ENCODE measurements at places on chromosomes 1 and 21.

DNA sequence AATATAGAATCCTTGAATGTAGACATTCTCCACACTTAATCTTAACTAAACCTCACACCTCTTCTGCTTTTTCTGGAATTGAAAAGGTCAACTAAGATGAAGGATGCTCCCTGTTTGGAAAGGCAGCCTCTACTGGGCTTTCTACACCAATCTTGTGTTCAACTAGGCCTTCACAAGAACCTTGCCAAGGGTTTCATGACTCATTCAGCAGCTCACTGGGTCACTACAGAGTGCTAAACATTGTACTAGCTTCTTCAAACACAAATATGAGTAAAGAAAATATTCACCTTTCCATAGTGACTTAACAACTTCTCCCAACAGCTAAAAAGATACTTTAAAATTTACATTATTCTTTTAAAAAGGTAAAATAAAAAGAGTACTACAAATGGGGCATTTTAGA, 135.3 kb upstream of the PRMT6 start:
- no peak for DNase-seq

DNA sequence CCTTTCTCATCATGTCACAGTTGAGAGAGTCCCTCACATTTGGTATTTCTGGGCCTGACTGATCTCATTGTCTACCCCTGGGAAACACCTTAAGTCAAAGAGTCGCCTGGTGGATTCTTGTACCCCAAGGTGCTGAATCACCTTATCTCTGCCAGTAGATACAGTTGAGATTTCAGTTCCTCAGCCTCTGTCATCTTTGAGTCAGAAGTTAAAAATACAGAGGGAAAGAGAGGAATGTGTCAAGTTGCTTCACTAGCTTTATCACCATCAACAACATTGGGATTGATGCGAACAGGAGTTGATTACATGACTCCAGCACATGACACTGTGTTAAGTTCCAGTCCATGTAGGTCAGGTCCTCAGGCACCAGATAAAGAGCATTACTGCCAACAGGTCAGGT, 513.0 kb downstream of the NUF2 start:
- DNase-seq = no peak

- no peak for DNase-seq
These were observed 134.2 kb downstream of the NEK7 start for GRCh38 chr1:198291036-198291435.

DNA sequence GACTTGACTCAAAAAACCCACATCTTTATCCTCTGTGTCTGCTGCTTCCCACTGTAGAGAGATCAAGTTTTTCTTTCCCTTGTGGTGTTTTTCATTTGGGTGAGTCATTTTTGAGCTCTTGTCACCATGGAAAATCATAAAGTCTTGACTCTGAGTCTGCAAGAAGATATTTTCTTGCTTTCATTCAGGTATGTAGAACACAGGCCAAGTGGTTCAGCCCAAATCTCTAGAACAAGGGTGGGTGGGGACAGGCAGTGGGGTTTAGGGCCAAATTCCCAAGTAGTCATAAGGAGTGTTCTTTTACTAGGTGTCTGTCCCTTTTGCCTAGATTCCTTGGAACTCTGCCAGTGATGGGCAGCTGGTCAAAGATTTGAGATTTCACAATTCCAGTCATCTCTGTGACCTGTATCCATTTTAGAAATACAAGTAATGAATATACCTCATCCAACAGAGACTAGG, 21.5 kb upstream of the ARHGAP29 start:
- DNase-seq = no peak

DNA sequence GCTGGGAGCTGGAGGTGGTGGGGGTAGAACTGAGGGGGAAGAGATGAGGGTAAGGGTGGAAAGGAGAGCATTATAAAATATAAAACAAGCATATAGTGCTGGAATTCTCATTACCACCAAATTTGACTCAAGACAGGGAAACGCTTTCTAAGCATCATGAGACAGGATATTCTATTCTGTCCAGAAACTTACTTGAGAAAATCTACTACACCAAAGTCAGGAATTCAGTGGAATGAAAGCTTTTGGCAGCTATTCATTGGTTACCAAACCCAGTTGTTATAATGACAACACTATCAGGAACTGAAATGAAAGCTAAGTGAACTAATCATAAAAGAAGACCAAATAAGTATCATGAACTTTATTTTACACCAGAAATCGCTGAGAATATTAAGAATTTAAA, 14.5 kb downstream of the AIDA start:
- no peak for DNase-seq

DNA sequence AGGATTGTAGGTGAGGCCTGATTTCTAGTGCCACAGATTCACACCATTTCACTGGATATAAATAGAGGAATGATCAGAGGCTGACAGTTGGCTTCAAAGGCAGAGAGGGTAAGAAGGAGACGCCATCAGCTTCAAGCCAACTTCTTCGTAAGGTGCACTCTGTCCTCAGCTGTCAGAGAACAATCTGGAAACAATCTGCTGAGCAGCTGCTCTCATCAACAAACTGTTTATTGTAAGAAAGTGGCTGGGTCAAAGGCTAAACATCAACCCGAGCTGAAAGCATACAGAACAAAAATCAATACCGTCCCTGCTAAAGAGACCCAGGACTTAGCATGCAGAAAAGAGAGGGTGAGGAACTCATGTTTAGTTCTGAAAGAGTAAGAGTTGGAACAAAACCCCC, 48.2 kb downstream of the HLCS start:
- DNase-seq = no peak

- no peak for DNase-seq
These were observed 2.2 kb downstream of the PALMD start for GRCh38 chr1:99648107-99648506.

DNA sequence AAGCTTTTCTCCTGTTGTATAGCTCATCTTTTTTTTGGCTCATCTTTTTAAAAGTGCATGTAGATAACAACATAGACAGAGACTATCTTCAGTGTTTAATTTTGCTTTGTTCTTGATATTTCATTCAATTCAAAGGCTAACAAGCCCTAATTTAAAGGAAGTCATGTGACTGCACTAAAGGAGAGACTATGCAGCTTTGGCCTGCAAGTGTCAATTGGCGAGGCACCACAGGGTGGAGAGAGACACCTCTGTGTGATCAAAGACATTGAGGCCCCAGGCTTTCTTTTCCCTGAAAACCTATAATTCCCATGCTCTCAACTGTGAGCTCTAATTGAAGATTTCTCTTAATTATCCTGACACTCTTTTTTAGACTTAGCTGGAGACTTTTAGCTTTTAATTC, 53.6 kb downstream of the CHODL start:
- DNase-seq = no peak

GRCh38 chr1:160083968-160084770, 2.8 kb downstream of the KCNJ9 start:
- DNase-seq = peak; percentile 73

- no peak for DNase-seq
These were observed 16.8 kb downstream of the PHTF1 start for GRCh38 chr1:113742515-113742914.

- no peak for DNase-seq
These were observed 225.0 kb downstream of the PBX1 start for GRCh38 chr1:164783778-164784555.

- no peak for DNase-seq
These were observed 55.8 kb downstream of the SLC9A1 start for GRCh38 chr1:27099135-27099586.

GRCh38 chr1:22739648-22740385, 29.2 kb downstream of the EPHB2 start:
- DNase-seq = no peak

DNA sequence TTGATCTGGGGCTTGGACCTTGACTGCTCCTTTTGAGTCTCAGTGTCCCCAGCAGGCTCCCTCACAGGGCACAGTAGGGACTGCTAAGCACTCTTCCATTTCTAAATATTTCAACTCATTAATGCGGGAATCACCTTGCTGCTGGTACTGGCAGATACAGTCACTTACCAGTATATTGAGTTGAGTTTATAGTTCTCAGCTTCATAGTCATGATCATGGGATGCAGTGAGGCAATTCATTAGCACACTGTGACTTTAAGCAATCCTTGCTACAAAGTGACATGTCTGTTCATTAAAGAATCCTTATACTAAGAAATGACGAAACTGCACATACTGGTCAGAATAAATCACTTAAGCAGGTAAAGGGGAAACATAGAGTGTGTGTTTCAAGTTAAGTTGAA, 240.8 kb downstream of the SPATA17 start:
- no peak for DNase-seq

DNA sequence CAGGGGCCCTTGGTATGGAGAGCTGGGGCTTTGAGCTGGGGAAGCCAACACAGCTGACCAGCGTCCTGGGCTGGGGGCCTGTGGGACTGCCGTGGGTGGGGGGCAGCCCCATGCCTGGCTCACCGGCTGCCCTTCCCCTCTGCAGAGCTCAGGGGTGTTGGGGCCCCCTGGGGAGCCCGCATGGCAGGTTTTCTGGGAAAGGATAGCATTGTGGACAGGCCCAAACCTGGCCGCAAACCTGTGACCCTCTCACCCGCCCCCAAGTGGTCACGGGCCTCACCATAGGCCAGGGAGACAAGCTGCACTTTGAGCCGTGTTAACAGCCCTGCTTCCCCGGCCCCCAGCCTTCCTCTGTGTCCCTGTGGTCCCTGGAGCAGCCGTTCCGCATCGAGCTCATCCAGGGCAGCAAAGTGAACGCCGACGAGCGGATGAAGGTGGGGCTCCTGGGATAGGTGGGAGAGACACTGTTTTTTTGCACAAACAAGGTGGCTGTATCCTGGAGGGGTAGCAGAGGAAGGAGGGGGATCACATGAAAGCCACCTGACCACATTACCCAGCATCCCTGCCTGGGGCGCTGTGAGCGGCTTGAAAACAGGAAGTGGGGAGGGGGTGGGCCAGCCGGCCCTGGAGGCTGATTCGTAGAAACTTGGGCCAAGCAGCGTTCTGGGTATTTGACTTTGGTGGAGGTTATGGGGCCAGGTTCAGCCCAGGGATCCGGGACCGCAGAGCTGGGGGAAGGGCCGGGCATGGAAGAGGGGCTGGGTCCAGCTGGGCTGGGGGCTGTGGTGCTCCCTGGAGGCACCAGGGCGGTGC, 65.9 kb downstream of the PIK3CD start:
- peak; percentile 71 for DNase-seq

- no peak for DNase-seq
These were observed 55.2 kb upstream of the IPO9 start for GRCh38 chr1:201773764-201774163.

DNA sequence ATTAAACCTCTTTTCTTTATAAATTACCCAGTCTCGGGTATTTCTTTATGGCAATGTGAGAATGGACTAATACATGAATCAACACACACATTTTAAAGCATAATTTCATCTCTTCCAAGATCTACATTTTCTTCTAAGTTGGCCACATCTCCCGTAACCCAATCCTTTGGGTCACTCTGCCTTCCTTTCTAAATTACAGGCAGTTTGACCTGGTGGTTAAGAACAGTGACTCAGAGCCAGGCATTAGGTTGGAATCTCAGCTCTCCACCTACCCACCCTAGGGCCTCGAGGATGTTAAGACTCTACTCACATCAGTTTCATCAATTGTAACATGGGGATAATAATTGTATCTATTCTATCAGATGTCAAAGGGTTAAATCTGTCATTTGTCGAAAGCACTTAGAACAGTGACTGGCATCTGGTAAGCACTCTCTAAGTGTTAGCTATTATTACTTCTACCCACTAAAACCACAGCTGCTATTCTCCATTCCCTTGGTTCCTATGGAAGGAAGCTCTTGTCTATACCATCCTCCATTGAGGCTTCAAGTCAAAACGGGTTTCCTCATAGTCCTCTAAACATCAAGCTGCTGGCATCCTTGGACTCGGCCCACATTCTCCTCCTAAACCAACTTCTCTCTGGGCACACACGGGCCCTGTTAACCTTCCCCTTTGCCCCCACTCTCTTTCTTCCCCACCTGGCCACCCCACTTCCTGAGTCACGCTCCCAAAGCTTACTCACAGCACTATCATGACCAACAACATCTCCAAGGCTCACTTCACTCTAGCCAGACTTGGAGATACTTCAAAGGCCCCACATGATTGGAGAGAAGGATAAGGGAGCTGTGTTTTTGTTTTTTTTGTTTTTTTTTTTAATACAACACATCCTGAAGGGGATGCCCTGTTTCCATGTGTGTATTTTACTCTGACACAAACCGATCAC, 116.9 kb downstream of the TGFBR3 start:
- DNase-seq = no peak

- DNase-seq = no peak
These were observed 186.6 kb downstream of the ZNF281 start for GRCh38 chr1:200223207-200223606.

DNA sequence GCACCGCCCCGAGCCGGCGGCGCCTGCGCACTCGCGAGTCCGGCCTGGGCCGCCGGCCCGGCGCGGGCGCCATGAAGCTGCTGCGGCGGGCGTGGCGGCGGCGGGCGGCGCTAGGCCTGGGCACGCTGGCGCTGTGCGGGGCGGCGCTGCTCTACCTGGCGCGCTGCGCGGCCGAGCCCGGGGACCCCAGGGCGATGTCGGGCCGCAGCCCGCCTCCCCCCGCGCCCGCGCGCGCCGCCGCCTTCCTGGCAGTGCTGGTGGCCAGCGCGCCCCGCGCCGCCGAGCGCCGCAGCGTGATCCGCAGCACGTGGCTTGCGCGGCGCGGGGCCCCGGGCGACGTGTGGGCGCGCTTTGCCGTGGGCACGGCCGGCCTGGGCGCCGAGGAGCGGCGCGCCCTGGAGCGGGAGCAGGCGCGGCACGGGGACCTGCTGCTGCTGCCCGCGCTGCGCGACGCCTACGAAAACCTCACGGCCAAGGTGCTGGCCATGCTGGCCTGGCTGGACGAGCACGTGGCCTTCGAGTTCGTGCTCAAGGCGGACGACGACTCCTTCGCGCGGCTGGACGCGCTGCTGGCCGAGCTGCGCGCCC, at the start of gene B3GALT6:
B3GALT6 (plus strand) TSS at position 30 of the 588 bp plus-strand sequence; CDS start at position 72, 42 bp downstream.
- DNase-seq = no peak

DNA sequence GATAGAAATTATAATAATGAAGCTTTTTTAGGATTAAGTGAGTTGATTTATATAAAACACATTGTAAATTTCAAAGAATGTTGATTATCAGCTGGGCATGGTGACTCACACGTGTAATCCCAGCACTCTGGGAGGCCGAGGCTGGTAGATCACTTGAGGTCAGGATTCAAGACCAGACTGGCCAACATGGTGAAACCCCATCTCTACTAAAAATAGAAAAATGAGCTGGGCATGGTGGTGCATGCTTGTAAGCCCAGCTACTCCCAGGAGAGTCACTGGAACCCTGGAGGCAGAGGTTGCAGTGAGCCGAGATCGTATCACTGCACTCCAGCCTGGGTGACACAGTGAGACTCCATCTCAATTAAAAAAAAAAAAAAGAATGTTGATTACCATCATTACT, 18.4 kb downstream of the ADAMTS1 start:
- no peak for DNase-seq

DNA sequence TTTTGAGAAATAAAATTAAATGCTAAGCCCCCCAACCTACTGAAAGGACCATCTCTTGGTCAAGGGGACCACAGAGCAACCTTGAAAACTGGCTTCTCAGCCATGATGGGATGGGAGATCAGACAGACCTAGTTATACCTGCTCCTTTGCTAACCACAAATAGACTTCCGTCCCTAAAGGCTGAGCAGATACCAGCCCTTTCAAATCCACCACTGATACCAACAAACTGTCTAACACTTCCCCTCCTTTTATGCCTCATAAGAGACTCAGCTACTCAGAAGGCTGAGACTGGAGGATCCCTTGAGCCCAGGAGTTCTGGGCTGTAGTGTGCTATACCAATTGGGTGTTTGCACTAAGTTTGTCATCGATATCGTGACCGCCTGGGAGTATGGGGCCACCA, 407.3 kb downstream of the SIPA1L2 start:
- no peak for DNase-seq

- DNase-seq = no peak
These were observed 36.7 kb upstream of the MAGI3 start for GRCh38 chr1:113353580-113353979.
